Neural crest cell (in vitro differentiated cells): ENCODE measurements at places on chromosomes 16 and 17. TPM values are rescaled to one million over a fixed set of nuclear protein-coding genes. Genes with fewer than 3 reads are reported as not detected.

The GJD3 gene
- 0.34 TPM in 1 of 2 replicates, not detected in the other for total RNA-seq

The PLD6 gene
- total RNA-seq, result 0.23 TPM in 1 of 2 replicates, not detected in the other

The KRT16 gene
- not detected in 2 replicates for total RNA-seq

DNA sequence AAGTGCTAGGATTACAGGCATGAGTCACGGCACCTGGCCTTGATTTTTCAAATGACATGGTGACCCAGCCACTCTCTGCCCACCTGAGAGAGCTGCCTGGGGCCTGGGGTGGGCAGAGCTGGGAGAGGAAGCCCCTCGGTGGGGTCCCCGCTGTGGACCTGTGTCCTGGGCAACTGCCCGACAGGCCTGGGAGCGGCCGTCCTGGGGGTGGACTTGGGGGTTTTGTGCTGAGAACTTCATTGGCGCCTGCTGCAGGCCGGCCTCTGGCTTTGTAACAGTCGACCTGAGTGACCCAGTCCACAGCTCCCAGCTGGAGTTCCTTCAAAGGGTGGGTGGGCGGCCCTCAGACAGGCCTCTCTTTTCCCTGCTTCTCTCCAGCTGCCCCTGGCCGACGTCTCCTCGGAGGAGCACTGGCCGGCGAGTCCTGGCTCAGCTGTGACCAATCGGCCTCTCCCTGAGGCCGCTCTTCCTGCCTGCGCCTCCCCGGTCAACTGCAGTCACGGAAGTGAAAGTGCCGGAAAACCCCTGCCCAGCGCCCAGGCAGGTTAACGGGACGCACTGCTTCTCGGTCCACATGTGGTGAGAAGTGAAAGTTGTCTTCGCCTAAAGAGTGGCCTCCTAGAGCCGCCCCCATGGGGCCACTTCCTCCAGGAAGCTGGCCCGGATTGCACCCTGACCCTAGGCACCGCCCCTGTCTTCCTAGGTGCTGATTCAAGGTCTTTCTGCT is 5.5 kb downstream of the CBFA2T3 start:
- DNase-seq, result no peak
- peaks cover 10% of the 10 kb centered on the region for H3K4me1 ChIP-seq
- no peaks in the 10 kb centered on the region for H3K36me3 ChIP-seq
- H3K27me3 ChIP-seq, result no peaks in the 10 kb centered on the region
- H3K27ac ChIP-seq, result no peak overlapping the region

GRCh38 chr17:259341-259976 is 78.0 kb upstream of the DOC2B start:
- peaks cover 11% of the 10 kb centered on the region for H3K36me3 ChIP-seq
- no peak overlapping the region for H3K27ac ChIP-seq
- H3K4me1 ChIP-seq, result no peaks in the 10 kb centered on the region
- H3K27me3 ChIP-seq, result peaks cover 12% of the 10 kb centered on the region

The AIPL1 gene
- not detected in 2 replicates for total RNA-seq

- no peaks in the 10 kb centered on the region for H3K36me3 ChIP-seq
- H3K27ac ChIP-seq, result no peak overlapping the region
- H3K4me3 ChIP-seq, result no peak overlapping the region
- no peaks in the 10 kb centered on the region for H3K27me3 ChIP-seq
- DNase-seq, result no peak
Observed at GRCh38 chr17:45924332-45924820, 30.0 kb downstream of the MAPT start.

GRCh38 chr17:81210868-81211267 is 11.9 kb downstream of the CEP131 start:
- no peak overlapping the region for H3K4me3 ChIP-seq
- no peak overlapping the region for H3K27ac ChIP-seq
- H3K36me3 ChIP-seq, result no peaks in the 10 kb centered on the region
- no peaks in the 10 kb centered on the region for H3K27me3 ChIP-seq
- no peak for DNase-seq
- peaks cover 5% of the 10 kb centered on the region for H3K4me1 ChIP-seq

The EPX gene
- not detected in 2 replicates for total RNA-seq

The TADA2A gene
- 31.0 and 36.5 TPM in 2 replicates for total RNA-seq

GRCh38 chr17:57166803-57167202 is 81.8 kb downstream of the AKAP1 start:
- H3K27ac ChIP-seq, result no peak overlapping the region
- H3K27me3 ChIP-seq, result no peaks in the 10 kb centered on the region
- H3K36me3 ChIP-seq, result peaks cover 2% of the 10 kb centered on the region
- no peak for DNase-seq
- no peaks in the 10 kb centered on the region for H3K4me1 ChIP-seq

DNA sequence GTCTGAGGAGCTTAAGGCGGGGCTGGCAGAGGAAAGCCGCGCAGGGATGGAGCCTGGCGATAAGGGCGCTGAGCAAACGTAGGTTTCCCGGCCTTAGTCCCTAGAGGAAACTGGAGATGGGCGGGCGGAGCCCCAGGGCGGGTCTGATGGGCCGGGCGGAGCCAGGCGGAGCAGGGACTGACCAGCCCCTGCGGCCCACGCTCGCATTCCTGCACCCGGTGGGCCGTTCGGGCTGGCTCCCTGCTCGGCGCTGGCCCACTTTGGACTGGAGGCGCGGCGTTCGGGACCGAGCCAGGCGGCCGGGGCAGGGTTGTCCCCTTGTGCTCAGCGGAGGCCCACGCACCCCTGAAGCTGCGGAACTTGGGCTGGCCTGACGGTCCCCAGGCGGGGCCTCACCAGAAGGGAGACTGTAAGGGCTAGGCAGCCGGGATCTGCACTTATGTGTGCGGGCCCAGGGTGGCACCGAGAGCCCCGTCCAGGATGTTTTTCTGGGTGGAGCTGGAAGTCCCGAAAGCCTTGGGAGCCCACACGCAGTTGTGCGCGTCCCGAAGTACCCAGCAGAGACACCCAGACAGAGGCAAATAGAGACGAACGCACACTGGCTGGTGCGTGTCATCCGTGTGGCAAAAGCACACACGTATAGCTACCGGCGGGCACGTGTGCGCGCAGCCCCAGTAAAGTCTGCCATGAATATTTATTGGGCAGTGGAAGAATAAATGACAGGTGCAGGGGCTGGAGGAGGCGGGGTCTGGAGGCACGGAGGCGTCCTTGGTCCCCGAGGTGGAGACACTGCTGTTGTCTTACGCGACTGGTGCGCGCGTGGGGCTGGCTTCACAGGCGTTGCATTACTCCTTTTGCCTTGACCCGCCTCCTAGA is 1.4 kb downstream of the PYDC1 start:
- H3K4me3 ChIP-seq, result peak overlapping the region; percentile 78
- peaks cover 8% of the 10 kb centered on the region for H3K4me1 ChIP-seq
- H3K27me3 ChIP-seq, result peaks cover 88% of the 10 kb centered on the region
- H3K27ac ChIP-seq, result no peak overlapping the region
- H3K36me3 ChIP-seq, result no peaks in the 10 kb centered on the region
- DNase-seq, result no peak

DNA sequence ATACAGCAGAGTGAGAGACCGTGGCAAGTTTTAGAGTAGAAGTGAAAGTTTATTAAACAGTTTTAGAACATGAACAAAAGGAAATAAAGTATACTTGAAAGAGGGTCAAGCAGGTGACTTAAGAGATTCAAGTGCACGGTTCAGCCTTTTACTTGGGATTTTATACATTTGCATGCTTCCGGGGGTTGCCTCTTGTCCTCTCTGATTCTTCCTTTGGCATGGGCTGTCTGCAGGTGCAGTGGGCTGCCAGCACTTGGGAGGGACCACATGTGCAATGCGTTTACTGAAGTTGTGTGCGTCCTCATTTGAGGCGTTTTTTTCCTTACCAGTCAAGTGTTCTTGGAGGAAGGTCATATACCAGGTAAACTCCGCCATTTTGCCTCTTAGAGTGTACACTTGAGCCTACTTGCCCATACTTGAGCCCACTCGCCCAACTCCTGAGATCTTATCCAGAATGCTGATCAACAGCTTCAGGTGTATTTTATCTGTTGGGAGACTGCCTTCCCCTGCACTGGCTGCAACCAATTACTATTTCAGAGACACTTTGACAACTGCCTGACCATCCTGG is 195.2 kb downstream of the IRX5 start:
- peak overlapping the region; percentile 21 for H3K27ac ChIP-seq
- peaks cover 14% of the 10 kb centered on the region for H3K27me3 ChIP-seq
- H3K4me3 ChIP-seq, result no peak overlapping the region
